Spleen (tissue), 13 donors: ENCODE measurements at places on chromosomes 3 and 15. TPM values are rescaled to one million over a fixed set of nuclear protein-coding genes. Genes with fewer than 3 reads are reported as not detected.
A peak's percentile ranks its signal among the peaks of the same experiment; 100 is the strongest.

DNA sequence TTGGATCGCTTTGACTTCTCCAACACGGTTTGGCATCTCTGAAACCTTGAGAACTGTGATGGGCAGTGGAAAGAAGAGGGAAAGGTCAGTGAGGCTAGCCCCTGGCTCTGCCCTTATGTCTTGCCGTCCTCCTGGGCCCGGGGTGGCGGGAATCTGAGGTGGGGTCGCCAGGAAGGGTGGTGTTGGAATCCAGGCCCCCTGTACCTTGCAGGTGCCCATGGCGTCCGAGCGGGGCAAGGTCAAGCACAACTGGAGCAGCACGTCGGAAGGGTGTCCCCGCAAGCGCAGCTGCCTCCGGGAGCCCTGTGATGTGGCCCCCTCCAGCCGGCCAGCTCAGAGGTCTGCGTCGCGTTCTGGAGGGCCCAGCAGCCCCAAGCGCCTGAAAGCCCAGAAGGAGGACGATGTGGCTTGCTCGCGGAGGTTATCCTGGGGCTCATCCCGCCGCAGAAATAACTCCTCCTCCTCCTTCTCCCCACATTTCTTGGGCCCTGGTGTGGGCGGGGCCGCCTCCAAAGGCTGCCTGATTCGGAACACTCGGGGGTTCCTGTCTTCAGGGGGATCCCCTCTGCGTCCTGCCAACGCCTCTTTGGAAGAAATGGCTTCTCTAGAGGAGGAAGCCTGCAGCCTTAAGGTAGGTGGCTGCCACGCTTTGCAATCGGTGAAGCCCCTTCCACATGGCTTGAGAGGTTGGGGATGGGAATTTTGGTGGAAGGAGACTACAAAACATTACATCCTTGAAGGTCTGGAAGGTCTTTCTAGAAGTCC is 907 bp downstream of the TATDN2 start:
- peaks cover 16% of the 10 kb centered on the region for H3K36me3 ChIP-seq
- peak; percentile 89 for DNase-seq
- H3K4me1 ChIP-seq: peaks cover 16% of the 10 kb centered on the region

DNA sequence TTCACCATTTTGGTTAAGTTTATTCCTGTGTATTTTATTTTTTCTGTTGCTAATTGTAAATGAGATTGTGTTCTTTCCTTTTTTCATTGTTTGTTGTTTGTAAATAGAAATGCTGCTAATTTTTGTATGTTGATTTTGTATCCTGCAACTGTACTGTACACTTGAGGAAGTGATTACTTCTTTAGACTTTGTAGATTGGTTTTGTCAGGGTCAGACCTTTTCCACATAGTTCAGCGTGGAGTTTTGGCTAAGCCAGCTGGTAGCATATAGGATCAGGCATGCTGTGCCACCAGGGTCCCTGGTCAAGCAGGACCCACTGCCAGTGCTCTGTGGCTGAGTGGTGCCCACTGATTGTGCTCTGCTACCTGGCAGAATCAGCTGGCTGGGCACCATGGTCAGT is 80.1 kb downstream of the CD200 start:
- no peaks in the 10 kb centered on the region for H3K36me3 ChIP-seq
- no peaks in the 10 kb centered on the region for H3K27me3 ChIP-seq
- H3K27ac ChIP-seq: no peak overlapping the region
- no peak for DNase-seq
- no peak overlapping the region for H3K4me3 ChIP-seq

CYP1A1 gene
- polyA plus RNA-seq: 0.06 TPM

- no peaks in the 10 kb centered on the region for H3K36me3 ChIP-seq
- H3K27ac ChIP-seq: no peak overlapping the region
- no peak for DNase-seq
- no peaks in the 10 kb centered on the region for H3K27me3 ChIP-seq
Observed at GRCh38 chr3:189490337-189490736, 140.9 kb upstream of the TP63 start.

- no peak overlapping the region for H3K4me3 ChIP-seq
- H3K4me1 ChIP-seq: no peaks in the 10 kb centered on the region
- H3K36me3 ChIP-seq: no peaks in the 10 kb centered on the region
- peaks cover 7% of the 10 kb centered on the region for H3K27me3 ChIP-seq
Observed at GRCh38 chr15:70585707-70586034, 177.7 kb downstream of the UACA start.

- H3K36me3 ChIP-seq: no peaks in the 10 kb centered on the region
- H3K4me3 ChIP-seq: no peak overlapping the region
- no peaks in the 10 kb centered on the region for H3K4me1 ChIP-seq
- DNase-seq: no peak
Observed at GRCh38 chr3:133377396-133377795, 22.5 kb upstream of the BFSP2 start.

TRANK1 gene
- polyA plus RNA-seq: 10.1 TPM

DNA sequence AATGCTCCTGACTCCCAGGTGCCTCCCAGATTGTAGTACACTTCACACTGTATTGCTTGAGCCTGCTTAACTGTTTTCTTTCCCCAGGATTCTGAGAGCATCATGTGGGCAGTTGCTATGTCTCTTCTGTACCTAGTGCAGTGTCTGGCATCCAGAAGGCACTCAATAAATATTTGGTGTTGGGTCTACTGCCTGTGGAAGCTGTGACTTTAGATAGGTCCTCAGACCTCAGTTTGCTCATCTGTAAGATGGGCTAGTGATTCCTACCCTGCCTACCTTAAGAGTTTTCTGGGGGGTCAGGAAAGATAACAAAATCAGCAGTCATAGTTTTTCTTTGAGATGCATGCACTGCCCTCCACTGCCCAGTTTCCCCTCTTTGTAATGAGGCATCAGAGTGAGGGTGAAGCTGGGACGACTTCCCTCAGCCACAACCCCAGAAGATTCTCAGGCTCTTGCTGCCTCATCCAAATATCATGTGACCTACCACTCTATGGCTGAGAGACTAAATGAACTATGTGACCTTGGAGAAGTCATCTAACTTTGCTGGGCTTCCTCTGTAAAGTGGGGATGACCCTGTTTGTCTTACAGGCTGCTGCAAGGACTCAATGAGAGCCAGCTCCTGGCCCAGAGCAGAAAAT is 50.4 kb downstream of the ATP2B2 start:
- no peak overlapping the region for H3K4me3 ChIP-seq
- H3K4me1 ChIP-seq: no peaks in the 10 kb centered on the region
- no peaks in the 10 kb centered on the region for H3K27me3 ChIP-seq
- DNase-seq: no peak
- H3K27ac ChIP-seq: no peak overlapping the region
- H3K36me3 ChIP-seq: no peaks in the 10 kb centered on the region

DNA sequence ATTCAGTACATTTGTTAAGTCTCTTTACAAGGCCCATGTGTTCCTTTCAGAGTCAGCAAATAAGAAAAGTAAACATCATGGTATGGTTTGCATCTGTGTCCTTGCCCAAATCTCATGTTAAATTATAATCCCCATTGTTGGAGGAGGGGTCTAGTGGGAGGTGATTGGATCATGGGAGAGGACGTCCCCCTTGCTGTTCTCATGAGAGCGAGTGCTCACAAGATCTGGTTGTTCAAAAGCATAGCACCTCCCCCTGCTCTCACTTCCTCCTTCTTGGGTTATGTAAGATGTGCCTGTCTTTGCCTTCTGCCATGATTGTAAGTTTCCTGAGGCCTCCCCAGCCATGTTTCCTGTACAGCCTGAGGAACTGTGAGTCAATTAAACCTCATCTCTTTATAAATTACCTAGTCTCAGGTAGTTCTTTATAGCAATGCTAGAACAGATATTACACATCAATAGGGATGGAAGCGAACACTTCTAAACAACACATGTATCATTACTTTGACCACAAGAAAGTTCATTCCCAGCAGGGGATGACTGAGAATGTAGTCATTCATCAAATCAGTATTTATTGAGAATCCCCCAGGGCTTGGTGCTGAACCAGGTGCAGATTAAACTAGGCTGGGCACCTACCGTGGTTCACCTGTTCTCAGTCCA is 4.1 kb downstream of the EFCAB12 start:
- H3K27ac ChIP-seq: no peak overlapping the region
- H3K4me3 ChIP-seq: no peak overlapping the region
- no peak for DNase-seq
- H3K4me1 ChIP-seq: peaks cover 16% of the 10 kb centered on the region

DNA sequence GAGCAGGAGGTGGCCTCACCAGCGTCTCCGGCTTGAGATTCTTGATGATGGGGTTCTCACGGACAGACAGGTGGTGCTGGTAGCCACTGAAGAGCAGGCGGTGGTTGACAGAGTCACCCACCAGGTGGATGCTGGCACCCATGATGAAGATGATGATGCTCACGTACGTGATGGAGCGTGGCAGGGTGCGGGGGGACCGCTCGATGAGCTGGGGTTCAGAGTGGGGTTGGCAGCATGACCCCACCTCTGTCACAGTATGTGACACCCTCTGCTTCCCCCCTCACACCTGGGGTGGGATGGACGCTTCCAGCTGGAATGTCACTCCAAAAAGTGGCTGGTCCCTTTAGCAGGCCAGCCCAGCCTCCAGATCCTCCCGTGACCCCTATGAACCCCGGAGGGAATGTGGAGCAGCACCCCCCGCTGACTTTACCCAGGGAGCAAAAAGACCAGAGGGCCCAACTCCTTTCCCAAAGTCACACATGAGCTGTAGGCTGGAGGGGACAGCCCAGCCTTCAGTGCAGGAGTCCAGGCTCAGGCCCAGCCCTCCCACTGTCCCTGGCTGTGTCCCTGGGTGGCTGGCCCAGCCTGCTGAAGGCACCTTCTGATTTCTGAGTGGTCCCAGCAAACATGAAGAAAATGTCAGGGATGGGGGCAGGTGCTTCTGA is 6.7 kb upstream of the CALML4 start:
- DNase-seq: peak; percentile 70
- peaks cover 61% of the 10 kb centered on the region for H3K4me1 ChIP-seq
- H3K27me3 ChIP-seq: no peaks in the 10 kb centered on the region
- no peak overlapping the region for H3K4me3 ChIP-seq
- peaks cover 46% of the 10 kb centered on the region for H3K36me3 ChIP-seq

PIGX gene
- polyA plus RNA-seq: 4.5 TPM

DNA sequence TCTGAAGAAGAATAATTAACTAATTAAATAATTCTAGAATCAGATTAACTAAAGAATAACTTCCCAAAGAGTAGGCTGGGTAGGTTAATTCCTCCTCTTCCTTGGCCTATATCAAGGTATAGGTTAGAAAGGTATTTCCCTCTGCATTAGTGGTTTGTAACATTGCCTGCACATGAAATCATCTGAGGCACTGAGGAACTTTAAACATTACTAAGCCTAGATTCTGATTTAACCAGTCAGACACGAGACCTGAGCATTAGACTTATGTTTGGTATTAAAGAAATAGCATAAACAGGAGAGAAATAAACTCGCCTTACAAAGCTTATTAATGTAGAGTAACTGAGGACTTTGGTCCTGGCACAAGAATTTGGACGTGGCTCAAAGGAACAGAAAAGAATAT is 84.2 kb downstream of the FGF7 start:
- no peak for DNase-seq
- H3K4me1 ChIP-seq: no peaks in the 10 kb centered on the region
- no peaks in the 10 kb centered on the region for H3K36me3 ChIP-seq
- H3K27ac ChIP-seq: no peak overlapping the region

TNFSF10 gene
- polyA plus RNA-seq: 19.5 TPM

BNIP2 gene
- 37.5 TPM for polyA plus RNA-seq

DNA sequence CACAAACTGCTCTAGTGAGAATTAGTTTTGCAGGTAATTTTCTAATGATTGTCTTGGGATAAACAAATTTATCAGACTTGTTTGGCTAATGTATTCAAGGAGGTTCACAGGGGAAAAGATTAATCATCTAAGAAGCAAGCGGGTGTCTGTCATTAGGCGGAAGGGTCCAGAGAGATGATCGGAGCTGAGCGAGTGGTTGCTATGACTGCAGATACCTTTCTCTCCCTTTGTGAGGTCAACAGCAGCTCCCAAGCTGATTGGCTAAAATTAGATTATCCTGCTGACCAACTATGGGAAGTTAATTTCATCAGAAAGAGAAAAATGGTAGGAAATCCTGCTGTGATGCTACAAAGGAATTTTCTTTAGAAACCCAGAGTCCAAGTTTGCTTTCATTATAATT is 276.0 kb downstream of the SOX2 start:
- no peaks in the 10 kb centered on the region for H3K36me3 ChIP-seq
- H3K4me3 ChIP-seq: no peak overlapping the region
- H3K4me1 ChIP-seq: no peaks in the 10 kb centered on the region
- no peaks in the 10 kb centered on the region for H3K27me3 ChIP-seq

CCDC80 gene
- 5.2 TPM for polyA plus RNA-seq

PLA2G4D gene
- not detected for polyA plus RNA-seq

DOCK3 gene
- polyA plus RNA-seq: 0.37 TPM

DNA sequence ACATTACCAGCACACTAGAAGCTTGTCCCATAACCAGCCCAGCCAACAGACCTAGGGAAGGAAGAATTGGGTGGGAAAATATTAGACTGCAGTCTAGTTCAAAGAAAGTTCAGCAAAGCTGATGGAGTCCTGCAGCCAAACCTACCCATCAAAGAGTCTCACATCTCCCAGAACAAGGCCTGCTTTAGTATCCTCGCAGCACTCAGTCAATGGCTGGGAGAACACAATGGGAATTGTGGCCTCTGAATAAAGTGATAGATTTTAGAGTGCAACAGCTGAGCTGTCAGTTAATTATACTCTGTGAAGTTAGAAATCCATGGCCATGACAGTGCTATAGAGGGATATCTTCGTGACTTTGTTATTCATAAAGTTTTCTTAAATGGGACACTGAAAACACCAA is 207.2 kb upstream of the NAALADL2 start:
- no peaks in the 10 kb centered on the region for H3K27me3 ChIP-seq
- H3K4me3 ChIP-seq: no peak overlapping the region
- H3K4me1 ChIP-seq: no peaks in the 10 kb centered on the region

DNA sequence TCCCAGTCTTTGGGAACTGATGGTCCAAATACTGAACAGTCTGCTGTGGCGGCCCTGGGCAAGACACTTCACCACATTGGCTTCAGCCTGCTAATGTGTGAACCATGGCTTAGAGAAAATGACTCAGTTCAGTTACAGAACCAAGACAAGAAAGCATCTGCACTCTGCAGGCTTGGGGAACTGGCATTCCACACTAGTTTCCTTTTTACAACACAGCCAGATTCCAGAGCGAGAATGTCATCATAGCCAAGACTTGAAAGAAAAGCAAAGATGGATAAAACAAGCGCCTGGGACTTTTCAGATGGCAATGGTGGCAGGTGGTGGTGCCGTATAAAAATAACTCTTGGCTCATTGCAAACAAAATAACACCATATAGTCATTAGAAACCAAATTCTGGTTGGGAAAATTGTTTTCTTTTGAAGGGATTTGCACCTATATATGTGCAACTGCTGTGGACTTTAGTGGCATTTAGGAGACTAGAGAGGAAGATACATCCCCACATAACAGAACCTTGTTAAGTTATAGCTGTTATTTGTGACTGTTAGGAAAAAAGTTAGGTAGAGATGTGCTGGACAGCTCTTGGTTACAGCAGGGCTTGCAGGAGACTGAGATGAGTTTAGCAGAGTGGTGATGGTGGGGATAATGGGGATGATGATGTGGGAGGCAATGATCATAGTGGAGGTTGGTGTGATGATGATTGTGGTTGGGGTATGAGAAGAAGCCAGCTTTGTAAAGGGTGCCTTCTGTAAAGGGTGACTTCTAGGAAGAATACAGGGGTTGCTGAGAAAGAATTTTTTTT is 273.6 kb downstream of the THRB start:
- H3K27ac ChIP-seq: no peak overlapping the region
- H3K27me3 ChIP-seq: no peaks in the 10 kb centered on the region
- DNase-seq: no peak
- no peaks in the 10 kb centered on the region for H3K36me3 ChIP-seq
